ENCODE measurements at places on chromosomes 1 and 21.
A peak's percentile ranks its signal among the peaks of the same experiment; 100 is the strongest.

- DNase-seq: no peak
Measured at GRCh38 chr1:154154053-154154452, 820 bp downstream of the NUP210L start.

GRCh38 chr1:26744075-26744959, 43.4 kb upstream of the PIGV start:
- DNase-seq: peak; percentile 66

- no peak for DNase-seq
Measured at GRCh38 chr1:168468822-168469221, 75.0 kb downstream of the XCL2 start.

GRCh38 chr1:203601716-203602309, 24.8 kb upstream of the ATP2B4 start:
- DNase-seq: no peak

- no peak for DNase-seq
Measured at GRCh38 chr1:245546875-245547274, 392.1 kb downstream of the KIF26B start.

DNA sequence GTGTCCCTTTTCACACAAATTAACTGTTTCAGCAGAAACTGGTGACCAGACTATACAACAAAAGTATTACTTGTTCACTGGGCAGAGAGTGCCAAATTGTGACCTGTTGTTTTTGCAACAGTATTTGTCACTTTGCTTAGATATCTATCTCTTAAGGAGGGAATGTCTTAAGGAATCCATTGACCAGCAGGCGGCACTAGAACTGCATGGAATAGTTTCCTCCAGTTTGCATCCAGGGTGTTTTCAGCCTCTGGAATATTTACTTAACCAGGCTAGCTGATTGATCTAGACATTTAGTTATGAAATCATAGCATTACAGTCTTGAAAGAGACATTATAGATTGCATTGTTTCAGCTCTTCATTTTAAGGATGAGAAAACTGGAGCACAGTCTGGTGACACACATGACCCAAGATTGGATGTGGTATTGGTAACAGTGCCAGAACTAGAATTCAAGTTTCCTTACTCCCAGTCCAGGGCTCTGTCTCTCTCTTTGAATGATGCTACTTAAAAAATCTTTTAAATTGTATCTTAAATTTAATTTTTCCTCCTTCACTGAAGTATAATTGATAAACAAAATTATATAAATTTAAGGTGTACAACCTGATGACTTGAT, 16.9 kb downstream of the RPTN start:
- no peak for DNase-seq

- no peak for DNase-seq
Measured at GRCh38 chr1:108639899-108640560, 20.9 kb downstream of the HENMT1 start.

- no peak for DNase-seq
Measured at GRCh38 chr1:63782982-63783381, 9.2 kb downstream of the ROR1 start.

DNA sequence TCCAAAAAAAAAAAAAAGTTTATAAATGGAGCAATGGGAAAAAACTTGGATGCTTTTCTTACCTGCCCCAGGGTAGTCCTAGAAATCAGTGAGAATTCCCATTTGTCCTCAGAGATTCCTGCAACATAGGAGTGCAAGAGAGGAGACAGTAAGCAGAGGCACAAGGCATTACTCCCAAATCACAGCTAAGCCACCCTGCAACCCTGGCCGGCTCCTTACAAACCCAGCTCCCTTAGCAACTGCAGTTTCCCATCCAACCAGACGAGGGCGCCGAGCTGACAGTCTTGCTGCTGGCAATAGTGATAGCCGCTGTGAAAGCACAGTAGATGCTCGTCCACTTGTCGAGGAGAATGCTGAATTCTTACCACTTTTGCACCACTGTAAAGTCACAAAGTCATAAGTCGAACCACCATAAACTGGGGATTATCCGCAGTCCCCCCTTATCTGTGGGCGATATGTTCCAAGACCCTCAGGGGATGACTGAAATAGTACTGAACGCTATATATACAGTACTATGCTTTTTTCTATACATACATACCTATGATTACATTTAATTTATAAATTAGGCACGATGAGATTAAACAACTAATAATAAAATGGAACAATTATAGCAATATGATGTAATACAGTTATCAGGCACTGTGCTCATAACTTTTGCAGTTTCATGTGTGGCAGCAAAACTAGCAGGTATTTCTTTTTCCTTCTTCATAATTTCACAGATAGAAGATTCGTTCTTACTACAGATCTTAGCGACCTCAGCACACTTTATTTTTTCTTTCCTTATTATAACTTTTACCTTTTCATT, 6.0 kb upstream of the PITHD1 start:
- no peak for DNase-seq

DNA sequence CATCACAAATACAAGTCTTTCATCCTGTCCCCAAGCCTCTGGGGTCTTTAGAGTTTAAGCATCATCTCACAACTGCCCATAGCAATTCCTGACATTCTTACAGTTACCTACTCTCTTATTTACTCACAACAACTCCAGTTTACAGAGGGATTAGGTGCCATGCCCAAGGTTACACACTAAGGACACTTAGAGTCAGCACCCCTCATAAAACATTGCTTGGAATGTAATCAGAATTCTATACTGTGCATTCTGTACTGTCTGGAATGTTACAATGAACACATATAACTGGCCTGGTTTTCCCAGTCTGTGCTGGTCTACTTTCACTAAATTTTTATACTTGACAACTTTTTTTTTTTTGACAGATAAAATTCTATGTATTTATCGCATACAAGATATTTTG, 14.5 kb upstream of the RBM15 start:
- DNase-seq: no peak

GRCh38 chr1:101455166-101455565, 218.3 kb downstream of the S1PR1 start:
- no peak for DNase-seq

DNA sequence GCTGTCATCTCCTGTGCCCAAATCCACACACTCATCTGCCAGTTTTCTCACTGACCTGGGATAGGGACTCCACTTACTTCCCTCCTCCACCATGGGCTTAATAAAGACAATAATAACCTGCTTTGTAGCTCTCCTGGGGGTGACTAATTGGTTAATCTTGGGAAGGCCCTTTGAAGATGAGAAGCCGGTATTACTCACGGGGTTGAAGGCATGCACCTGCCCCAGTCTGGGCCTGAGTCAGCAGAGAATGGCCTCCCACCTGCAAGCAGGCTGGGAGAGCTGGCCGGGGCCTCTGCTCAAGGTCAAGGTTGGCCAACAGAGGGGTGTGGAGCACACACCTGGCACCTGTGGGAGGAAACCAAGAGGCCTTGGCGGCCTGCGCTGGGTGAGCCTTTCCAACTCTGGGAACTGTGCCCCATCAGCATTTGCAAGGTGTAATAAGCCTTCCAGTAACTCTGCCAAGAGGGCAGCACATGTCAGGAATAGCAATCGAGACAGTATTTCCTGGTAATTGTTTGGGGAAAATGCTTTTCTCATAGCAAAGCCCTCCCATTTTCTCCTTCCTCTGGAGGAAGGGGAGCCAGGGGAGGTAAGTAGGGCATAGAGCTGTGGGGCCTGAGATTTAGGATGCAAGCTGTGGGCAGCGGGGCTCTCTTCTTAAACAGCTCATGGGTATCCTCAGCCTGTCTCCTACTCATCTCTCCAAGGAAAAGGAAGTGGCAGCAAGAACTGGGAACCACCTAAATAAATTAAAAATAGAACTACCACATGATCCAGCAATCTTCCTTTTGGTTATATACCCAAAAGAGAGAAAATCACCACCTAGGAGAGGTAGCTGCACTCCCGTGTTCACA, 49.0 kb downstream of the TOMM20 start:
- peak; percentile 75 for DNase-seq

DNA sequence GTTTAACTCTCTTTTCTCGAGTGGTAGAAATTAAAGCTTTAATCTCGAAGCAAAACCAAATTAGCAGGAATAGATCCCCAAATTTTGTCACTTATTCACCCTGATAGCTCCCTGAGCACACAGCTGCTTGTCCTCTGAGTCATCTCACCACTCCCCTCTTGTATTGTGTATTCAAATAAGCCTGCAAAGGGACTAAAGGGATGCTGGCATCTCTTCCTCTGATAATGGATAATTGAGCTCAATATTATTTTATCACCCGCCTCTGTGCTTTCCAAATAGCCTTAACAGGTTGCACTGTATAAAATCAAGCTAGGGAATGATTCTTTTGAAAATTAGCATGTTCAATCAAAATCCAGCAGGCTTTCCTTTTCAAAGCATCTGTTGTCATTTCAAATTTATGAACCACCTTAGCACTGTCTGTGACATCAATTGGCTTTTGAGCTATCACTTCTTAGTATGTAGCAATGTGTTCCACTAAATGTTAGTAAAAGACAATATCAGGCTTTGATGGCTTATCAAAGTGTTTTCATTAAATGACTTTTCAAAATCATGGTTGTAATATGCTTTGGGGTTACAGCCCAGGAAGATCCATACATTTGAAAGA, 561.6 kb downstream of the PLA2G4A start:
- DNase-seq: no peak

GRCh38 chr1:230140221-230141020, 73.4 kb downstream of the GALNT2 start:
- DNase-seq: no peak

GRCh38 chr1:177119311-177119710, 45.2 kb downstream of the ASTN1 start:
- DNase-seq: no peak

DNA sequence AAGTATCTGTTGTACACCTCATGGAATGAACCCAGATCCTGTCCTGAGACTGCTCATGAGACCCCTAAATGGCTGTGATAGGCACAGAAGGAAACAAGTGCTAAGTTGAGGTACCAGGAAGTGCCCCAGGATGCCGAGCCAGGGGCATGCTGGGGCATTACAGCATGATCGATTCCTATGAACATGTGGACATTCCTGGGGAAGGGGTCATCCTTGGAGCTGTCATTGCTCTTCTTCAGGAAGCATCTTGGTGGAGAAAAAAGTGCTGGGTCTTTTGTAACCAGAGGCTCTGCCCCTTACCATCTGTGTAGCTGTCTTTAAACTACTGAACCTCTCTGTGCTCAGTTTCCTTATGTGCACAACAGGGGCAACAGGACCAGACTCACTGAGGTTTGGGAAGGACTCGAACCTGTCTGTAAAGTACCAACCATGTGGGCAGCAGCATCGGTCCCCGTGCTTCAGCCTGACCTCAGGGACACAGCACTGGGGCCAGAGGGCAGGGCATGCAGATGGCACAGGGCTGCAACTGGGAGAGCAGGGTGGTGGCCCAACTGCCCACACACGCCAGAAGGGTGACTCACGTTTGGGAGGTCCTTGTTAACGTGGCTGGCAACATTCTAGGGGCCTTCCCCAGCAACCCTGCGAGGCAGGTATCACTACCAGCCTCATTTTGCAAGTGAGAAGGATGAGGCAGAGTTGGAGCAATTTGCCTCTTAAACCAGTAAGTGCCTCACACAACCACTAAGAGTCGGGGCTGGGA, 142.3 kb upstream of the EDN2 start:
- no peak for DNase-seq

- DNase-seq: no peak
Measured at GRCh38 chr1:225347123-225347683, 80.6 kb downstream of the LBR start.

DNA sequence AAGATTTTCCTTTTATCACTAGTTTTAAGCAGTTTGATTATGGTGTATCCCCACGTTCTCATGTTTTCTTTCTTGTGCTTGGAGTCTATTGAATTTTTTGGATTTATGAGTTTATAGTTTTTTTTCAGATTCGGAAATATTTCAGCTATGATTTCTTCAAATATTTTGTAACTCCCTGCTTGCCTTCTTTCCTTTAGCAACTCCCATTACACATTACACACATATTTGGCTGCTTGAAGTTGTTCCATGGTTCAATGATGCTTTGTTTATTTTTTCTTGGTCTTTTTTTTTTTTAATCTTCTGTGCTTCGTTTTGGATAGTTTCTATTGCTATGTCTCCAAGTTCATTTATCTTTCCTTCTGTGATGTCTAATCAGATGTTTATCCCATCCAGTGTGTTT, 48.5 kb upstream of the WARS2 start:
- DNase-seq: no peak

DNA sequence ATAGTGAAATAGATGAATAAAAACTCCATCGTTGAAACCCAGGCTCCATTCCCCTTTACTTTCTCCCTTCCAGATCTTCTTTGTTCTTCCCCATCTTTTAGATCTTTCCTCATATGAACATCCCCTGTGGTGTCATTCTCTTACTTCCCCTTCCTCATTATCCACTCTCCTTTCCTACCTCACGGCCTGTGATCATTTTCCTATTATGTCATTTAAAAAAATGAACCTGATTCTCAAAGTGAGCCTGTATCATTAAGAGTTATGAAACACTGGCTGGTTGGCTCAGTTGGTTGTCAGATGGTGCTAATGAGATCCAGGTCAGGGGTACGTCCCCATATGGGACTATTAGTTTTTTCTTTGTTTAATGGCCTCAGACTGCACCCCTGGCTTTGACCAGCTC, 38.3 kb downstream of the TCEANC2 start:
- no peak for DNase-seq

- no peak for DNase-seq
Measured at GRCh38 chr1:214660900-214661299, 57.9 kb downstream of the CENPF start.

GRCh38 chr1:31548534-31548906, 27.8 kb upstream of the TINAGL1 start:
- no peak for DNase-seq

- no peak for DNase-seq
Measured at GRCh38 chr21:17828223-17828622, 9.1 kb upstream of the C21orf91 start.

GRCh38 chr1:44620072-44620471, 54.2 kb downstream of the TMEM53 start:
- DNase-seq: no peak

DNA sequence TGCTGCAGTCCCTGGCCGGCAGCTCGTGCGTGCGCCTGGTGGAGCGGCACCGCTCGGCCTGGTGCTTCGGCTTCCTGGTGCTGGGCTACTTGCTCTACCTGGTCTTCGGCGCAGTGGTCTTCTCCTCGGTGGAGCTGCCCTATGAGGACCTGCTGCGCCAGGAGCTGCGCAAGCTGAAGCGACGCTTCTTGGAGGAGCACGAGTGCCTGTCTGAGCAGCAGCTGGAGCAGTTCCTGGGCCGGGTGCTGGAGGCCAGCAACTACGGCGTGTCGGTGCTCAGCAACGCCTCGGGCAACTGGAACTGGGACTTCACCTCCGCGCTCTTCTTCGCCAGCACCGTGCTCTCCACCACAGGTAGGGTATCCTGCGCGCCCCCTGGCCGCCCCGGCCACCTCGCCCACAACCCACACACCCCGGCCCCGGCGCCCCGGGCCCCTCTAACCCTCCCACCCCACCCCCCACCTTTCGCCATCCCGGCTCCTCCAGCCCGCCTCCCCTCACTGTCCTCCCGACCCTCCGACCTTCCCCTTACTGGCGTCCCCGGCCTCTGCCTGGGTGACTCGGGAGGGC, 352 bp downstream of the KCNK1 start:
- DNase-seq: no peak

DNA sequence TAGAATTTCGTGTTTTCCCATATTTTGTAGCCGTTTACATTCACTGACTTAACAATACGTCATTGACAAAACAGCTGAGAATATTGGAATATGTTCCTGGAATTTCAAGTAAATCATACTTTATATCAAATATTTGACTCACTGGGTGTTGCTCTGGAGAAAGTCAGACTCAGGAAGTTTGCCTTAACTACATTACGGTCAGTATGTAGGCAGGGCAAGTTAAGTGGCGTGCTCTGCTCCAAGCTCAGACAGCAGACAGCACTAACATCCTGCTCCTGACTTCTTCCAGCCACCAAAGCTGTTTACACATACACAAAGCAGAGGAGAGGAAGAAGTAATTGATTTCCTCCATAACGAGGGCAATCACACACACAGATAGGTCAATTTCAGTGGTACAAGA, 414.6 kb downstream of the LRRIQ3 start:
- DNase-seq: no peak
